PC-3 (cell line): ENCODE measurements at places on chromosomes 5 and 9.

GRCh38 chr9:18163146-18163545 is 310.8 kb upstream of the ADAMTSL1 start:
- DNase-seq = no peak

DNA sequence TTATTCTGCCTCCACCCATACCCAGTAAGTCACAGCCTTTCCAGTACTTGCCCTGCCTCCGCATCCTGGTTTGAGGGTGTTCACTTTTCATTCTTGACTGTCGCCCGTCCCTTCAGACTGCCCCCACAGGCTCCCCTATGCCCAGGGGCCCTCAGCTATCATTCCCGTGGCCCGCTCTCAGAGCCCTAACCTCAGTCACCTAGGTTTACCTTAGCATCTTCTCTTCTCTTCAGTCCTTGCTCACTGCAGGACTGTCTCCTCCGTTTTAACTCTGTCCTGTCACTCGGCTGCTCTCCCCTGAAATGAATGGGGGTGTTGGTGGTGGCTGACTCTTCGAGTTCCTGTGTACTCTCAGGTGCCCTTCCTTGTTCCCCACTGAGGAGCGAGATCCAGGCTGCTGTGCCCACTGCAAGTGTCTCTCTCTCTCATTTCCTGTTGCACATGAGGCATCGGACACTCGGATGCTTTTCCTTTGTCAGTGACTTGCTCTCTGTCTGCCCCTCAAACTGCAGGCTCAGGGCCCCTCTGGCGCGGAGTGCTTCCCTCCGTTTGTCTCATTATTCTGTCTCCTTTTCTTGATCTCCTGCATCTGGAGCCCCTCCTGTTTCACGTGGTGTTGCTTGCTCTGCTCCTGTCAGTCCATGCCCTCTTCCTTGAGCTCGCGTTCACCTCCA is 89.8 kb downstream of the CACNA1B start:
- no peak for DNase-seq

DNA sequence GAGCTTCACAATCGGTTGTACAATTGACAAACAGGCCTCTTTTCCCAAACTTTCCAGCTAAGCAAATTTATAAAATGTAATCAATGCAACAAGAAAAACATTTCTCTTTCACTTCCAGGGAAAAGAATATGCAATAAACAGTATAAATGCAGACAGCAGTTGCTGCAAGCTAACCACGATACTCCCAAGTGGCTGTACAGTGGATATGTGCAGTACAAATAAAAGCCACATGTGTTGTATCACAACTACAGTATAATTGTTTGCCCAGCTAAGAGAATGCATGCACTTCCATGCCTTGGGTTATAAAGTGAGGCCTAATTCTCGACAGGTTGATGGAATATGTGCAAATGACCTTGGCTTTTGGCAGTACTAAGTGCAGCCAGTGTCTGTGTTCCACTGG is 16.7 kb upstream of the PDCL start:
- no peak for DNase-seq

GRCh38 chr9:68995776-68996175 is 18.1 kb downstream of the PRKACG start:
- DNase-seq = no peak

DNA sequence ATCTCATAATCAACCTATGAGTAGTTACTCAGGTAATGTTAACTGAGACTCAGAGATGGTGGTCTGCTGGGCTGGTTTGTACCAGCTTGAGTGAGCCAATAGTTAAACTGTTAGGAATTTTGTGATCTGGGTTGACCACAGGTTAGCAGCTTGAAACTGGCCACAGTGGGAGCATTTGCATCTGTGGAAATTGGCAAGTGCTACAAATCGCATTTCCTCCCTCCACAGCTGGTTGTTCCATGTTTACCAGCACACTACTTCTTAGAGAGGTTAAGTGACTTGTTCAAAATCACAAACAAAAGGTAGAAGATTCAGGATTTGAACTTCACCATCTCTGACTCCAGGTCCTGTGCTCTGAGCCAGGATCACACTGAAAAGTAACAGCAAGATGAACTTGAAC is 446.9 kb upstream of the CLINT1 start:
- no peak for DNase-seq

- DNase-seq = no peak
Observed at GRCh38 chr5:134188092-134188491, 11.3 kb upstream of the SKP1 start.

GRCh38 chr5:127957701-127958239 is 125.8 kb upstream of the SLC12A2 start:
- DNase-seq = peak; percentile 55

DNA sequence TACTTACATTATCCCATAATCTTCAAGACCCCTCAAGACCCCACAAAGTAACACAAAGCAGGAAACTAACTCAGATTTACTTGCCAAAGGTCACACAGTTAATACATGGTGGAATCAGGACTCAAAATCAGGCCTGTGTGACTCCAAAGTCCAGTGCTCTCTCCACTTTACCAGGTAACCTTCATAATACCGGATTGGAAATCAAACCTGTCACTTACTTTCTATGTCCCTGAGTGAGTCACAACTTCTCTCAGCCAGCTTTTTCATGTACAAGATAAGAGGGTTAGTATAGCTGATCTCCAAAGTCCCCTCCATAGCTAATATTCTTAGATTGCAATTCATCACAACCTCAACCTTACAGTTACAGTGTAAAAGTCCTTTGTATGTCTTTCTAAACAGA is 17.1 kb downstream of the STRBP start:
- DNase-seq = no peak

GRCh38 chr5:82413302-82414040 is 135.3 kb upstream of the RPS23 start:
- DNase-seq = peak; percentile 62

DNA sequence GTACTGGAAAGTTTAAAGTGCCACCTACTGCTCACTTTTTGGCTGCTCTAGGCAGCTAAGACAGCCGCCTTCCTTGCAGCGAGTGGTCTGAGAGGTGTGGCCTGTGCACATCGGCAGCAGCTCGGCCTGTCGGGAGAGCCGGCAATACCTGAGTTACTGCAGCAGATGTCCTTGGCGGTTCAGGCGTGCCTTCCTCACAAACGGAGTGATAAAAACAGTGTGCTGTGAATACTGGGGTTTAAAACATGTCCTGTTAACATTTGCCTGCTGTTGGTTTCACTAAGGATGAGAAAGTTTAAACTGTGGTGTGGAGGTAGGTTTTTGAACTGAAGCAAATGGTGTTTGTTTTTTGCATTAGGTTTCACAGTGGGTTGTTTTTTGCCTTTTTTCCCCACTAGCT is 12.9 kb downstream of the TRAF2 start:
- no peak for DNase-seq

GRCh38 chr5:44885903-44886302 is 77.2 kb downstream of the MRPS30 start:
- peak; percentile 73 for DNase-seq

GRCh38 chr9:87547671-87548081 is 50.0 kb downstream of the DAPK1 start:
- peak; percentile 30 for DNase-seq

- DNase-seq = peak; percentile 26
Observed at GRCh38 chr5:167899490-167900070, 391.9 kb upstream of the WWC1 start.

- peak; percentile 15 for DNase-seq
Observed at GRCh38 chr9:32706725-32707100, 71.2 kb upstream of the TAF1L start.

DNA sequence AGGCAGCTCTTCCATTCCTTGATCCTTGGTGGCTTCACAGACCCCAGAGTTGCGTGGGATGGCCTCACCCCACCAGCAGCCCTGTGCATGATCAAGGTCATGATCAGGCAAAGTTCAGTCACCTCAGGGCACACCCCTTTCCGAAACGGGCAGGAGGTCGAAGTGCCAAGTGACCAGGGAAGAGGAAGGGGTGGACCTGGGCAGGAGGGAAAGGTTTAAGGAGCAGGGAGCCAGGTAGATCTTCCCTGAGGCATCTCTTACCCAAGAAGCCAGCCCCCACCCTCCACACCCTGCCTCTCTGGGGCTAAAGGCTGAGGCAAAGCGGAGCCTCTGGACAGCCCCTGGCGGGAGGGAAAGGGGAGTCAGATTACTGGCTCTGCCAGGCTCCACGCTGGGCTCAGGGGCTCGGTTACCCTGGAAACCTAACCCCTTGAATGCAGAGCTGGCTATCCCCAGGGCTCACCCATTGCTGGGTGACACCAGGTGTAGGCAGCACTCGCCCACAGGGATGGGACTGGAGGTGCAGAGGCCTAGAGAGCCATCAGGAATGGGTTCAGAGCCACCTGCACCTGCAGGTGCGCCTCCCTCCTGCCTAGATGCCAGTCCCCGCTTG is 3.6 kb downstream of the MGAT4B start:
- no peak for DNase-seq

GRCh38 chr9:135575995-135576631 is 14.6 kb downstream of the PAEP start:
- no peak for DNase-seq

DNA sequence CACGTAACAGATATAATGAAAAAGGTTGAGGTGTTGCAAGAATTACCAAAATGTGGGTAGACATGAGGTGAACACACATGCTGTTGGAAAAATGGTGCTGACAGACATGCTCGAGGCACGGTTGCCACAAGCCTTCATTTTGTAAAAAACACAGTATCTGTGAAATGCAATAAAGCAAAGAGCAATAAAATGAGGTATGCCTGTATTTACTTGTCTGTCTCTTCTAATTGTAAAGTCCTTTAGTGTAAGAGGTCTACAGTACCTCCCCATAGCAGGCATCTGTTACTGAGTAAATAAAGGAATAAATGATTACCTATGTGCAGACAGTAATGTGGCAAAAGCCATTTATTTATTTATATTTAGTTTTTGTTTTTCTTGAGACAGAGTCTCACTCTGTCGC is 3.0 kb upstream of the CAST start:
- no peak for DNase-seq

GRCh38 chr5:153752890-153753289 is 262.4 kb downstream of the GRIA1 start:
- no peak for DNase-seq

DNA sequence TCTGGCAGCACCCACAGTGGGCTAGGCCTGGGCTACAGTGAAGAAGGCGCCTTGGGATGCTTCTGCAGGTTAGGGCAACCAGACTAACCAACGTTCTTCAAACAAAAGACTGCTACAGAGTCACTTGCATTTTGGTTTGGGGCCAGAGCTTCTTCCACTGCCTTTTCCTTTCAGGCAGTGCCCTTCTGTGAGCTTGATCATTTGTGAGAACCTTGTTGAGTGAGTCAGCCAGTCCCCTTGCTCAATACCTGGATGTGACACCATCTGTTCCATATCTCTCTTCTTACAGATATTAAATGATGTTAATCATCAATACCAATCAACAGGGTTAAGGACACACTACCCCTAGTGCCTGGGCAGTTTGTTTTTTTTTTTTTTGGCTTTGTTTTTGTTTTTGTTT is 46.5 kb upstream of the VDAC1 start:
- peak; percentile 51 for DNase-seq

DNA sequence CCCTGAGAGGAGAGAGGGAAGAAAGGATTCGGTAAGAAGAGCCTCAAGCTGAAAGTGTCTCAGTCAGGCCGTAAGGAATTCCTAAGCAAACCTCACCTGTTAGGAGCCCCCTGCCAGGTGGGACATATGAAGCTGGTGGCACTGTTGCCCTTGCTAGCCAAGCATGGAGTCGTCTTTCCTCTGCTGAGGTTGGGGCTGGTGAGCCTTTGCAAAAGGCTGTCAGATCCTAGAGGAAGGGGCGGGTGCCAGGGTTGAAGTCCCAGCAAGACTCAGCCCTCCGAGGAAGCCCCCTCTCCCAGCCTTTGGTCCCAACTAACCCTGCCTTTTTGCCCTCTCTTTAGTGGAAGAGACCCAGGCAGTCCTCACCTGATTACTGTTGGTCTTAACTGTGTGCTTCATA is 5.5 kb upstream of the SMIM32 start:
- no peak for DNase-seq

DNA sequence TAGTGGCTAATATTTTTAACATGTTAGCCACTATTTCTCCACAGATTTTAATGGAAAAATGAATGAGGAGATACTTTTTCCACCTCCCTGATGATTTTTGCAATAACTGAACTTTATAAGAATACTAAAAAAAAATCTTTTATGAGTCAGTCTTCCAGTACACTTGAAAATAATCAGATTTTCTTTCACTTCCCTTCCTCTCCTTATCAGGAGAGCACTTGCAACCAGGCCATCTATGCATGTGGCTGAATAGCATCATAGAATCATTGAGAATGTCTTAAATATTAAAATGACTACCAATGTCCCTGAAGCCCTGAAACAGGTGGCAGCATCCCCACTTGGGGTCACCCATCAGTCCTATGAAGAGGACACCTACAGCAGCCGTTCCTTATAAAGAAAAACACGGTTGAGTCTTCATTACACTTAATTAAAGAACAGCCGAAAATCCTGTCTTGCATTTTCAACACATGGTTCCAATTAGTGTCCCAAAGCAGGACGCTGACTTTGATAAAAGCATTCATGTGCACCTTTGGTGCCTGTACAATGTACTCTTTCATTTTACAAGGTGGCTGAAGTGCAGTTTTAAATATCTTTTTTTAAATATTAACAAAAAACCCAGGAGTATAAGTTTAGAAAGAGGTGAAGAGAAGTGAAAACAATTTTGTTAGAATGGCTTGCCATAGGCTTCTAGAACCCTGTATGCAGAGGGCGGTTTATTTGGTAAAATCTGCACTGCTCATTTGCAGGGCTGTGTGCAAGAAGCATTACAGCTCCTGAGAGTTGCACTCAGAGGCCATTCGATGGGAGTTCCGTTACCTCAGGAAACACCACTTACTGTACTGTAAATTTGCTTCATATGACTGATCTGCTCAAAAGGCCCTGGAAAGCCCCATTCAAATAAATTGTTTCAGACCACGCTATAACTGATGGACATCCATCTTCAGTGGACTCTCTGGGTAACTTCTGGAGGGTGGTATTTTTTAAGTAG is 106.9 kb upstream of the VCAN start:
- no peak for DNase-seq

GRCh38 chr9:18910435-18910834 is 122.6 kb downstream of the SAXO1 start:
- DNase-seq = no peak

- DNase-seq = no peak
Observed at GRCh38 chr9:14396171-14396570, 82.2 kb upstream of the NFIB start.

DNA sequence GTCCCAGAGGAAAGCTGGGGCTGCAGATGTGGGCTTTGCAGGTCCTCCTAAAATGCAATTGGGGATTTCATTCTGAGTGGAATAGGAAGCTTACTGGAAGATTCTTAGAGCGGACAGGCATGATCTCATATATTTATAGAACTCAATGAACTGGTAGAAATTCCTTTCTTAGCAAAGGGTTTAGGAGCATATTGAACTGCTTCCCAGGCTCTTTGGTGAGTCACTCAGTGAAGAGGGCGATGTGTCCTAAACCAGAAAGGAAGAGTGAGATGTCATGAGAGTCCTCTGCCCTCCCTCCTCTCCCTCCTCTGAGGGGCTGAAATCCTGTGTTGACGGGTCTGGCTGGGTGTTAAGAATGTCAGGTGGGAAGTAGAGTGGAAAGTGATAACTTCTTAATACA is 26.3 kb upstream of the SEMA6A start:
- no peak for DNase-seq

DNA sequence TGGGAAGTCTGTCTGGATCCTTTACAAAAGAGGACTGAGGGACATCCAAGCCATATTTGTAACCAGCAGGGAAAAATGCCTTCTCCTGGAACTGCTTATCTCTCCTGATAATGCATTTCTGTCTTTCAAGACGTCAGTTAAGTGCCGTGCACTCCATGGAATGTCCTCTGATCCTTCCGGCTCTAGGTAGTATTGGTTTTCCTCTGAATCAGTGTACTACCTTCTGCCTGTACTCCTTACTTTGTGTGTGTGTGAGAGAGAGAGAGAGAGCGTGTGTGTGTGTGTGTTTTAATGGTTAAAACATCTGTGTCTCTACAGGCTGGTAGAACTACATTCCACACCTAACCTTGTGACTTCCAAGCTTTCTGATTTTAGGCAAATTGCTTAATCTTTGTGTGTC is 89.9 kb downstream of the PIP5K1B start:
- DNase-seq = no peak
